Renal cortical epithelial cell (primary cell): ENCODE measurements at places on chromosomes 7 and 10.

DNA sequence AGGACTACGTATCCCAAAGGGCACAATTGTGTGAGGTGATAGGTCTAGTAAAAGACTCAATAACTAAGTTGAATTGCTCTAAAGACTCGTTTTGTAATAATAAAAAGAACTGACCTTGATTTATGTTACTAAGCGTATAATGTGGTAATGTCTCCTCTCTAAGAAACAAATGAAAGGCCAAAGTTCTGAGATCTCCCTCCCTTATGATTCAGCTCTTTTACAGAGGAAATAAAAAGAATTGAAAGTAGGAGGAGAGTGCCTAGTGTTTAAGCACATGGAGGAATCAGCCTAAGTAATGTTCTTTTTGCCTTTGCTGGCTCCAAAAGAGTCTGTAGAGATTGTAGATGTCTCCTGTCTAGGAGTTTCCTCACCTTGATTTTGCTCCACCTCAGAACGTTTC, 98.0 kb downstream of the ARL4A start:
- no peak for DNase-seq

GRCh38 chr10:86654411-86655172, at the start of gene OPN4:
Gene OPN4, plus strand, starts transcription at chr10:86654547. Its CDS starts 237 bp downstream, at chr10:86654784.
- DNase-seq: no peak

- DNase-seq: no peak
Measured at GRCh38 chr10:13308096-13308495, 8.2 kb upstream of the PHYH start.

GRCh38 chr7:43112459-43112940, at the start of gene HECW1:
Gene HECW1, plus strand, starts transcription at chr7:43112647. Its CDS starts 131,259 bp downstream, at chr7:43243906.
- no peak for DNase-seq

DNA sequence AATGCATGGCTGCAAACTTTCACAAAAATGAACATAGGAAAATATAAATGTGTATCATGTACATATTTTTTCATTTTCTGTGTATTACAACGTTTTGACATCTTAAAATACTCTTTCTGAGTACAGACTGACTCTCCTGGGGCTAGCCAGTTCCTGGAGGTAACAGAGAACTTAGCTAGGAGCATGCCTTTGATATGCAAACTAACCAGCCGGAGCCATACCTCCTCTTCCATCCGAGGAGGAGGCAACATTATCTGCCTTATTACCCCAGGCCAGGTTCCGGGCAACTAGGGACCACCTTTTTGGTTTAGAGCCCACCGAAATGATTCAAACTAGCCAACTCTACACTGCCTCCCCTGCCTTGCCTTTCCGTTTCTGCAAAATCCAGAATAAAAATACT, 33.7 kb upstream of the HECW1 start:
- no peak for DNase-seq

DNA sequence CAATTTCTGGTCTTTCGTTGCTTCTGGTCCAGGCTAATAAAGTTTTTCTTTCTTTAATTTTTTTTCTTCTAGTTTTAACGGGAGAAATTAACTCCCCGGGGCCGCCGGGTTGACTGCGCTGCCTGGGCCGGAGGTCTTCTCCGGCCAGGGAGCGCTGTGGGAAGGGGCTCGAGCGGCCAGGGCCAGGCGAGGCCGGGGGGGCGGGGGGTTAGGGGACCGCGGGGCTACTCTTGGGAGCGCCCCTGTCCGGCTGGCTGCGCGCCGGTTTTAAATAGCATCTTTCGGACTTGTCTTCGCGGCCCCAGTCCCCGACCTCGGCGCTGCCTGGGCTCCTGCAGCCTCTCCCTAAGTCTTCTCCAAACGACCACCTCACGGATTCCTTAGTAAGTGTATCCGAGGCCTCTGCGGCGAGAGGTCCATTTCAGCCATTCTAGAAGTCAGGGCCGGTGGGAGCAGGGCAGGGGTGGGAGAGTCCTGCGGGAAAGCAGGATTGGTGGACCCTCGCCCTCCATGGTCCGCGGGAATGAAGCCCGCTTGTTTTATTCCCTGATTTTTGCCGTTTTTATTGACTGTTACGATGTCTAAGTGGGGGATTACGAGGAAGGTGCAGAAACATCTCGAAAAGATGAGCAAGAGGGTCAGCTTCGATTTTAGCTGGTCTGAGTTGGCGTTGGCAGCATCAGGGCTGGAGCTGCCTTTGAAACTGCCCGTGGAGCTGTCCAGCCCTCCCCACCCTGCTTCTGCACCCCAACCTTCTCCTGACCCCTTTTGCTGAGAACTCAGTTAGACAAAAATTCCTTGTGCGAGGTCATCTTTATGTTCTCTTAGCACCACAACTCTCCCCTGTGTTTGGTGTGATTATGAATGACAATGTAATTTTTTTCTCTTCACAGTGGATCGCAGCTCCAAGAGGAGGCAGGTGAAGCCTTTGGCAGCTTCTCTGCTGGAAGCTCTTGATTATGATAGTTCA, 555 bp downstream of the PHF14 start:
- DNase-seq: peak; percentile 21

DNA sequence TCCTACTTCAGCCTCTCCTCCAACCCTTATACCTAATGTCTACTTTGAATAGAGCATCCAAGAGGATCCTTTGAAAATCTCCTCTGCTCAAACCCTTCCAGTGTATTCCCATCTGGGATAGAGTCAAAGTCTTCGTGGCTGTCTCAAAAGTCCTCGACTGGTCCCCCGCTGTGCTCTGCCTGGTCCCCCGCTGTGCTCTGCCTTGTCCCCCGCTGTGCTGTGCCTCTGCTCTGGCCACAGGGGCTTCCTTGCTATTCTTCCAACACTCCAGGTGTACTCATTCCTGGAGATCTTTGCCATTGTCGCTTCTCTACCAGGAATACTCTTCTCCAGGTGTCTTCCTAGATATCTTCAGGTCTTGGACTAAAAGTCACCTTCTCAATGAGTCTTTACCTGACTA, 36.1 kb upstream of the COMMD3 start:
- no peak for DNase-seq

DNA sequence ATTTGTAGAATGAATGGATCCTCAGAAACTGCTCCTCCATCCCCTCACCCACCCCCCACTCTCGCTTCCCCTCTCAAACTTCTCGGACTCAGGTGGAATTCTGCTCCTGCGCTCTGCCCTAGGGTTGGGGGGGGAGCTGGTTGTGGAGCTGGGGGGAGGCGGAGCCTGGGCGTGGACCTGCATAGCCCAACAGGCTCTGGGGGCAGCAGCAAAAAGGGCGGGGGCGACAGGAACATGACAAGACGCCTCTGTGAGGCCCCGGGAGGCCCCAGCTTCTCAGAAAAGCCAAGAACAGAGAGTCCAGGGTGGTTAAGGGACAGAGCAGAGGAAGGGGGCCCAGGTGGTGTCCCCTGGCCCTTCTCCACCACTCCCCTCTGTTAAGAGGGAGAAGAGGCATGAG, 3.5 kb downstream of the TSC22D4 start:
- no peak for DNase-seq

DNA sequence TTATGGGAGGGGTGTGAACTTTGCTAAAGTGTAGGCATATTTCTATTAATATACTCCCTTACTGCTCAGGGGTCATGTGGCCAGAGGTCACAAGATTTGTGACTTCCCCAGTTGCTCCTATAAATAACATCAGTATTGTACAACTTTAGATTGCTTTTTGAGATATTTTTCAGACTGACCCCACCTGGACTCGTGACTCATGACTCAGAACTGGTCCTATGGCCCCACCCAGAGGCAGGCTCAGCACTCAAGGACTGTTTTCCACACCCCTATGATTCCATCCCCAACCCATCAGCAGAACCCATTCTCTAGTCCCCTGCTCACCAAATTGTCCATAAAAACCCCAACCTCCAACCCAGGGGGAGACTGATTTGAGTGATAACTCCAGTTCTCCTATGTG, 2.7 kb upstream of the CUL2 start:
- no peak for DNase-seq

DNA sequence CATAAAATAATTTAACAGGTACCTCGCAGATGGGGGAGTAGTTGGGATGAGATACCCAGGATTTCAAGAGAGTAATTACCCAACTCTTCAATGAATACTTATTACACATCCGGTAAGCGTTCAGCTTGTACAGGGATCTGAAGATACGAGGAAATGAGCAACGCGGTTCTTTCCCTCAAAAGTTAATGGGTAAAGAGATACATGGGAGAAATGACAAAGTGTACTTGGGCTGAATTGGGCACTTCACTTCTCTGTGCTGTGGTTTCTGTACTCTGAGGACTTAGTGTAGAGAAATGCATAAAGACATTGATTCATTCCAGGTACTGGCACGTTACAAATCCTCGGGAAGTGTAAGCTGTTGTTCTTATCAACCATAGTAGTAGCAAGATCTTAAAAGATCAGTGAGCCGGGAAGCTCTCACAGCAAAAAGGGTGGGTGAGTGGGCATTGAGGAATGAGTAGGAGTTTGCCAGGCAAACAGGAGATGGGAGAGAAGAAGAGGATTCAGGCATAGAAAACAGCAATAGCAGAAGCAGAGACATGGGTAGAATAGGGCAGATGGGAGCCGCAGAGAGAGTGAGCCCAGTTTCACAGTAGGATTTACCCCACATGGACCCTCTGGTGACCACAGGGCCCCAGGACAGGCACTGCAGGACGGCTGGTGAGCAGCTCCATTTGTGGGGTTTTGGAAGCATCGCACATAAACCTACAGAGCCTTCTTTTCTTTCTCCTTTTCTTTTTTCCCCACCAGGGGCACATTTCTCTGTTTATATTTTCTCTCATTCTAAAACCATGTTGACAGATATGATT, 304.3 kb upstream of the PITRM1 start:
- peak; percentile 86 for DNase-seq

DNA sequence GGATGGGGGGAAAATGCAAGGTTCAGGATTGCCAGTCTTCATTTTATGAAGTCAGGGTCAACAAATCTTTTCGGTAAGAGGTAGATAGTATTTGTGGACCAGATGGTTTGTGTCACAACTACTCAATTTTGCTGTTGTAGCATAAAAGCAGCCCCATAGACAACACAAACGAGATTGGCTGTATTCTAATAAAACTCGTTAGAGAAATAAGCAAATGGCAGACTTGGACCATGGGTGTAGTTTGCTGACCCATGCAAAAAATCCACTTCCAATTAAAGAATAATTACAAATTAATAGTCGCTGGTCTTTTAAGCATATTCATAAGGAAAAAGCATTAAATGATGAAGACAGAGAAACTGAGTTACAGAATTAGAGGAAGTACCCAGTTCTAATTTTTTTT, 247.1 kb downstream of the CRPPA start:
- no peak for DNase-seq

- DNase-seq: peak; percentile 68
Measured at GRCh38 chr10:119100434-119101238, 3.3 kb upstream of the DENND10 start.

DNA sequence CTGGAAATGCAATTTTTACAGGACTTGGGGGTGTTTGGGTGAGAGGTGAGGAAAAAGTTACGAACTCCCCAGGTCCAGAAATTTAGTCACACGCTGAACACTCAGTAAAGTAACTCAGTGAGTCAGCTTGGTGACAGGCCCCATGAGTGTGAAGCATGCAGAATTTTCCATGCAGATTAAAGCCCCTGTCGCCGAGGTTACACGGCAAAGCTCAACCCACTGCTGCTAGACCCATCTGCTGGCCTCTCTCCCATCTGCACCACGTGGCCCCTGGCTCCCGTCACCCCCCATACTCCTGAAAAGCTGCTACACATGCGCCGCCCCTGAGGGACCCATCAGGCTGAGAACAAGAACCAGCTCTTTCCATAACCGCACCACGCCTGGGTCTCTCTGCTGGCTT, 7.0 kb upstream of the MMP21 start:
- DNase-seq: no peak

GRCh38 chr10:86284355-86285105, 82.1 kb downstream of the GRID1 start:
- no peak for DNase-seq

GRCh38 chr7:120370954-120371353, 98.0 kb downstream of the KCND2 start:
- DNase-seq: no peak

- DNase-seq: no peak
Measured at GRCh38 chr7:31603046-31603445, 84.0 kb upstream of the PPP1R17 start.

DNA sequence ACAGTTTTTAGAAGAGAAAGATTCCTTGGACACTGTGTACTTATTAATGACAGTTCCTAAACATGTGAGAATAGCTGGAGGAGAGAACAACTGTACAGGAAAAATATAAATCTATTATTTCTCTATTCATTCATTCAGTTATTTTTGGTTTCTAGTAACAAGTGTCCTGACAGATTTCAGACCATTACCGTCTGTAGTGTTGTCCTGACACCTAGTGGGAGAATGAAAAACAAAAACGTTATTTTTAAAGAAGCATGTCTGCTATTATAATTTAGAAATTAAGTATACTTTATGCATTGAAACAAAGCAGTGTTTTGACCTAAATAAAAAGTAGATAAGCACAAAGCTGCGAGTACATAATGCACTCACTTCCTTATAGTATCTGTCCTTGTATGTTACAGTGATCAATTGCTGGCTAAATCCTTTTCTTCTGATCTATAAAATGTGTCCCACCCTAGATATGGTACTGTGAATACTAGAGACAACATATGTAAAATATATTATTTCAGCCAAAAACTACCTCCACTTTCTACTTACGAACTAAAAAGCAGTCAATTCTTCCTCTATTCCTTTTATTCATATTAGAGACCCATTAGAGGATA, 575.6 kb downstream of the ARL4A start:
- peak; percentile 58 for DNase-seq

DNA sequence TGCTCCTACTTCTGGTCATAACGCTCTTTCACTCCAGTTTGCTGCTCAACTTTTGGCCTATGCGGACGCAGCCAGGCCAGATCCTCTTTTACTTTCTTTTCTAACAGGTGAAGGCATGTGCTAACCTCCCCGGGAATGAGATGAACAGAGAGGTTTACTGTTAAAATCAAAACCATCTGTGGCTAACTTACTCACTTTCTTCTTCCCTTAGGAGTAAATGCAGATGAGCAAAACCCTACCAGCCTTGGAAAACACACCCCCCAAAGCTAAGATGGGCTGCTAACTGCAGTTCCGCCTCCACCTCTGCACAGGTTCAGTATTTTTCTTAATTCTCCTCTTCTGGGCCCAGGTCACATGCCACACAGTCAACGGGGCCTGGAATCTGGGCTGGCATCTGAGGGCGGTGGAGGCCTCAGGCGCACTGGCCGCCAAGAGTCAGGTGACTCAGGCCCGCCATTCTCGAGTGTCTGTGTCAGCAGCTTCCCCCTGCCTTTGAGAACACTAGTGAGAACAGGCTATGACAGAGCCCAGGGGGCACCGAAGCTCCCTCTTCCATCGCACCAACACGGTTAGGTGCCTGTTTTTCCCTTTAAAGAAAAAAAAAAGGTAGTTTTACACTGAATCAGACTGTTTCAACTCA, 11.1 kb downstream of the FAM53B start:
- DNase-seq: peak; percentile 77

DNA sequence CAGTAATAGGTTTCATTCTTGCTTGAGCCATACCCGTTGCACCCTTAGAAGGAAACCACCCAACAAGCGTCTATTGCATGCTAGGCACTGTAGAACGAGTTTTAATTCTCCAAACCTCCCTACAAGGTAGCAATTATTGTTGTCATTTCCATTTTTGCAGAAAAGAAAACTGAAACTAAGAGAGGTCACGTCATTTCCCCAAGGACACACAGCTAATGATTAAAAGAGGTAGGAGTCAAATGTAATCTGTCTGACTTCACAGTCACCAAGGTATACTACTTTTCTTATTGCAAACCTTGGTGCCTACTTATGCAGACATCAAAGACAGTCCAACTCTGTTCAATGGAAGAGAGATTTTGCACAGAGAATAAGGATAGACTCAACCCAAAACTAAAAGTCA, 49.1 kb upstream of the C1QL3 start:
- no peak for DNase-seq
